A549 treated with ZK216348 at 1 μM for 4 hours (cell line): ENCODE measurements at places on chromosomes 6 and 20. TPM values are rescaled to one million over a fixed set of nuclear protein-coding genes. Genes with fewer than 3 reads are reported as not detected.

DYNLRB1 gene
- 220 to 260 TPM (median 236 TPM) in 5 replicates for total RNA-seq

RBPJL gene
- not detected in 5 replicates for total RNA-seq

BPIFB4 gene
- total RNA-seq = not detected in 5 replicates

VNN1 gene
- 0.04 to 0.09 TPM (median 0.07 TPM) in 5 replicates for total RNA-seq

DLK2 gene
- 3.6 to 7.8 TPM (median 7.3 TPM) in 5 replicates for total RNA-seq

CAPN11 gene
- not detected in 5 replicates for total RNA-seq

RFX6 gene
- total RNA-seq = not detected in 5 replicates

SRSF12 gene
- total RNA-seq = 0.75 to 1.9 TPM (median 1.0 TPM) in 5 replicates

BMP2 gene
- 0.19 to 0.64 TPM (median 0.44 TPM) in 5 replicates for total RNA-seq

SIRPB1 gene
- total RNA-seq = 0.36 to 0.98 TPM (median 0.51 TPM) in 5 replicates

TMEM74B gene
- 2.5 to 5.3 TPM (median 3.4 TPM) in 5 replicates for total RNA-seq

OOEP gene
- not detected in 5 replicates for total RNA-seq

CDSN gene
- total RNA-seq = 0.11 TPM in 1 of 5 replicates, not detected in the others

LSM14B gene
- 24.7 to 29.6 TPM (median 26.0 TPM) in 5 replicates for total RNA-seq

CDKN1A gene
- total RNA-seq = 189 to 281 TPM (median 252 TPM) in 5 replicates

C2 gene
- 0.33 to 0.47 TPM in 2 of 5 replicates, not detected in the others for total RNA-seq

ENPP4 gene
- 0.17 to 0.41 TPM (median 0.24 TPM) in 5 replicates for total RNA-seq

C20orf204 gene
- total RNA-seq = 0.13 to 0.54 TPM (median 0.42 TPM) in 5 replicates

EYA2 gene
- total RNA-seq = 2.4 to 3.8 TPM (median 2.6 TPM) in 5 replicates

ASIP gene
- not detected in 5 replicates for total RNA-seq

RALGAPB gene
- 11.2 to 20.0 TPM (median 17.7 TPM) in 5 replicates for total RNA-seq

HTR1E gene
- not detected in 5 replicates for total RNA-seq

MUCL3 gene
- 0.08 to 0.17 TPM (median 0.10 TPM) in 5 replicates for total RNA-seq

TFAP2D gene
- total RNA-seq = not detected in 5 replicates

GJA10 gene
- total RNA-seq = not detected in 5 replicates

ATP9A gene
- 10.8 to 18.0 TPM (median 13.7 TPM) in 5 replicates for total RNA-seq

PACRG gene
- total RNA-seq = not detected in 5 replicates

SLC26A8 gene
- total RNA-seq = not detected in 5 replicates

NKX2-4 gene
- total RNA-seq = not detected in 5 replicates

VSTM2L gene
- total RNA-seq = 10.6 to 19.8 TPM (median 15.5 TPM) in 5 replicates

LAMA4 gene
- 0.71 to 1.4 TPM (median 1.2 TPM) in 5 replicates for total RNA-seq

MTFR2 gene
- 10.4 to 14.4 TPM (median 11.9 TPM) in 5 replicates for total RNA-seq

TRIM40 gene
- not detected in 5 replicates for total RNA-seq

FNDC1 gene
- 0.05 to 0.13 TPM (median 0.08 TPM) in 4 of 5 replicates, not detected in the other for total RNA-seq

SPATS1 gene
- total RNA-seq = not detected in 5 replicates

RAB23 gene
- total RNA-seq = 4.4 to 9.9 TPM (median 8.0 TPM) in 5 replicates

RNF114 gene
- 51.1 to 68.2 TPM (median 58.4 TPM) in 5 replicates for total RNA-seq

SSTR4 gene
- 0.17 to 0.35 TPM (median 0.25 TPM) in 4 of 5 replicates, not detected in the other for total RNA-seq

MYB gene
- total RNA-seq = 0.52 to 1.1 TPM (median 0.77 TPM) in 5 replicates

ZNF391 gene
- total RNA-seq = 0.07 to 0.35 TPM (median 0.32 TPM) in 5 replicates

FBXO9 gene
- 30.3 to 35.6 TPM (median 34.9 TPM) in 5 replicates for total RNA-seq

COQ3 gene
- 9.2 to 14.8 TPM (median 10.7 TPM) in 5 replicates for total RNA-seq

RSPH3 gene
- 3.9 to 6.0 TPM (median 4.5 TPM) in 5 replicates for total RNA-seq

ZSWIM3 gene
- 1.4 to 1.9 TPM (median 1.7 TPM) in 5 replicates for total RNA-seq

FOXF2 gene
- 17.5 to 29.8 TPM (median 25.5 TPM) in 5 replicates for total RNA-seq

ZSCAN12 gene
- total RNA-seq = 1.3 to 2.1 TPM (median 1.7 TPM) in 5 replicates

CYP39A1 gene
- total RNA-seq = 0.08 to 0.13 TPM in 2 of 5 replicates, not detected in the others

COL11A2 gene
- total RNA-seq = 0.71 to 1.5 TPM (median 0.79 TPM) in 5 replicates

HMGN4 gene
- total RNA-seq = 60.1 to 96.5 TPM (median 77.4 TPM) in 5 replicates

CLPSL1 gene
- not detected in 5 replicates for total RNA-seq

UNC5CL gene
- total RNA-seq = 0.25 to 0.57 TPM (median 0.48 TPM) in 5 replicates

TGM3 gene
- 0.07 to 0.22 TPM (median 0.08 TPM) in 3 of 5 replicates, not detected in the others for total RNA-seq

RSPH9 gene
- total RNA-seq = 0.13 to 0.31 TPM (median 0.24 TPM) in 5 replicates

MDFI gene
- 0.53 to 0.86 TPM (median 0.75 TPM) in 5 replicates for total RNA-seq

CST4 gene
- not detected in 5 replicates for total RNA-seq

CENPB gene
- total RNA-seq = 73.4 to 134 TPM (median 126 TPM) in 5 replicates

ARMH2 gene
- not detected in 5 replicates for total RNA-seq

PEDS1 gene
- 35.9 to 59.4 TPM (median 53.5 TPM) in 5 replicates for total RNA-seq
